ENCODE measurements at places on chromosomes 4 and X.

DNA sequence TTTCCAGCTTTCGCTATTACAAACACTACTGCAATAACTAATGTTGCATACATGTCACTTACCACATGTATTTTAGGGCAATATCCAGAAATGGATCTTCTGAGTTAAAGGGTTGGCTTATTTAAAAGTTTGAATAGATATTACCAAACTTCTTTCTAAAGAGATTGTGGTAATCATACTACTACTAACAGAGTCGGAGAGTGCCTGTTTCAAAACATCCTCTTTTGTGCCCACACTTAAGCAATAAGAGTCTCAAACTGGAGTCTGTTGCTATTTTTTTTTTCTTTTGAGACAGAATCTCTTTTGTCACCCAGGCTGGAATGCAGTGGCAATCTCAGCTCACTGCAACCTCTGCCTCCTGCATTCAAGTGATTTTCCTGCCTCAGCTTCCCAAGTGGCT, 35.8 kb downstream of the FGFBP1 start:
- no peak for ATAC-seq

- no peak for ATAC-seq
Observed at GRCh38 chr4:189050643-189051042, 890.0 kb upstream of the FRG1 start.

GRCh38 chrX:140764401-140764919, 54.9 kb downstream of the LINC00632 start:
- no peak for ATAC-seq

DNA sequence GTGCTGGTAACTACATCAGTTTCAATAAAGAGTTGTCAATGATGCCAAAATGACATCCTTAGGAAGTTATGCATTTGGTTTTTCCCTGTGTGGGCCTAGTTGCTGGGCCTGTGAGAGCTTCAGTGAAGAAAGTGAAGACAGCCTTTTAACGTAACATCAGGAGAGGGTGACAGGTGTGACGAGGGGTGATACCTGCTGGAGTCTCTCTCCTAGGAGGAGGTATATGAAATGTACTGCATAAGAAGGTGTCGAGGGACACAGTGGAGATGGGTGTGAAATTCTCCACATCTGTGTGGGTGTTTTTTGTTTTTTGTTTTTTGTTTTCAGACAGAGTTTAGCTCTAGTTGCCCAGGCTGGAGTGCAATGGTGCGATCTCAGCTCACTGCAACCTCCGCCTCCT, 49.2 kb downstream of the EVC start:
- ATAC-seq: no peak

DNA sequence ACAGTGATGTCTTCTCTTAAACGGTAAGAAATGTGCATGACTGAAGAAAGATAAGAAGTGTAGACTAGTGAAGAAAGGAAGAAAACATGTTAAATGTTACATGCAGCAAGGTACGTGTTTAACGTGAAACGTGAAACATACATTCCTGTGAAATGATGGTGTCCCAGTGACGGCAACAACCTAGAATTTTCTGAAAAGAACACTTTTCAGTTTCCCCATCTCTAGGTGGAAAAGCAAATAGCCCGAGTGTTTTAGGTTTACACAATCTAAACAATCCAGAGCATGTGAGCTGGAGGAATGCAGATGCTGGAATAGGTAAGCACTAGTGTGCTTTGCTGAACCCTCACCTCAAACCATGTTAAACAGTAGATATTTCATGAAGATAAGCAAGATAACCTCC, 60.7 kb downstream of the CLNK start:
- no peak for ATAC-seq

- peak; percentile 64 for ATAC-seq
Observed at GRCh38 chrX:102652031-102652688, 877 bp downstream of the GPRASP1 start.

DNA sequence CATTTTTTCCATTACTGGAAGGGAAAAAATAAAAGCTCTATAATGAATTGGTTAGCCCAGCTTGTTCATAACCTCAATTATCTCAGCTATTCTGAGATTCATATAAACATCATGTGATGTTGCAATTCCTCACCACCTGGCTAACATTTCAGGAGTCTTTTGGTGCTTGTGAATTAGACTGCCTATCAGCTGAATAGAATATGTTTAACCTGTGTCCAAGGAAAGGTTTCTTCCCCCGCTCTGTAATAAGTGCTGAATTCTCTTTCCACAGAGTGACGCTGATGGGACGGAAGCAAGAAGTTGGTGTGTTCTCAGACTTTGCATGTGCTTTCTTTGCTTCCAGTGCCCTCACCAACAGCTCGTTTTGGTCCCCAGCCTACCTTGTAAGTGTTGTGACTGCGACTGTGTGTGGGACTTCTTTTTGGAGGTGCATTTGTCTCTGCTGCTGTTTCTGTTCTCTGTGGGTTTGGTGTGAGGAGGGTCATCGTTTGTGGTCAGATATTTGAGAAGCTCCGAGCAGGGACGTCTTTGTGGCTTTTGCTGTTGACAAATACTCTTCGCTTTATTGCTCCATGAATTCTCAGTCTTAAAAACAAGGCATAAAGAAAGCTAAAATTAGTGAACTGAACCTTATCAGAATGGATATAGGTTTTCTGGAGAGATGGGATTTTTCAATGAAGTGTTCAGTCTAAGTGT, 61.7 kb downstream of the PPARGC1A start:
- no peak for ATAC-seq

GRCh38 chr4:112410364-112410763, 105.6 kb downstream of the NEUROG2 start:
- no peak for ATAC-seq

DNA sequence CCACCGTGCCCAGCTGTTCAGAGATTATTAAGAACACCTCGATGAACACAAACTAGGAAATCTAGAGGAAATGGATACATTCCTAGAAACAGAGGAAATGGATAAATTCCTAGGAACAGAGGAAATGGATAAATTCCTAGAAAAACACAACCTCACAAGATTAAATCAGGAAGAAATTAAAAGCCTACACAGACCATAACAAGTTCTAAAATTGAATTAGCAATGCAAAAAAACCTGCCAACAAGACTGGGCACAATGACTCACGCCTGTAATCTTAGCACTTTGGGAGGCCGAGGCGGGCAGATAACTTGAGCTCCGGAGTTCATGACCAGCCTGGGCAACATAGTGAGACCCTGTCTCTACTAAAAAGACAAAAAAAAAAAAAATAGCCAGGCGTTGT, 13.1 kb upstream of the IDS start:
- no peak for ATAC-seq

GRCh38 chr4:169756971-169757574, 671 bp downstream of the HPF1 start:
- peak; percentile 3 for ATAC-seq

DNA sequence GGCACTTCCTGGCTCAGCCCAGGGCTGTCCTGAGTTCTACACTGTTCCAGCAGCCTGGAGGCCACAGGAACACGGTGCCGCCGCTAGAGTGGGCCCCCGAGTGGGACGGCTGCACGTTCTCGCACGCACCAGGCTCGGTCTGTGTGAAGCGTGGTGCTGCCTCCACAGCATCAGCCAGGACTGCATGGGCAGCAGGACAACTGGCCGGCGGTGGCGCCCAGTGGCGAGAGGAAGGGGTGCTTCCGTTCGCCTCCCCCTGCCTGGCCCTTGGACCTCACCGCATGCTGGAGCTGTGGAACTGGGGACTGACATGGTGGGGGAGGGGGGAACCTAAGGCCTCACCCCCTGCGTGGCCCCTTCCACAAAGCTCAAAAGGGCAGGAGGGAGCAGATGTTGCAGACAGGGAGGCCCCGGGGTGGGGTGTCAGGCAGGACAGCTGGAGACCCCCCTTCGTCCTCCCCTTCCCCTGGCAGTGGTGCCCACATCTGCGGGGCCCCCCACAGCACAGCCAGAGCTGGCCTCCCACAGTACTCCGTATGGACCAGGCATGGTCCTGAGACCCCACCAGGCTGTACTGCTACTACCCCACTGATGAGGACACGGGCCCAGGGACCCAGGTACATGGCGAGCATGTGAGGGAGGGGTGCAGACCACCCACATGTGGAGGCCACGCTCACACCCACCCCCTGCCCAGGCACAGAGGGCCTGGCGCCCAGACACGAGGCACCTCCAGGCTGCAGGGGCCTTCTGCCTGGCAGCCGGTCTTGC, 58.5 kb downstream of the ACOX3 start:
- ATAC-seq: no peak

DNA sequence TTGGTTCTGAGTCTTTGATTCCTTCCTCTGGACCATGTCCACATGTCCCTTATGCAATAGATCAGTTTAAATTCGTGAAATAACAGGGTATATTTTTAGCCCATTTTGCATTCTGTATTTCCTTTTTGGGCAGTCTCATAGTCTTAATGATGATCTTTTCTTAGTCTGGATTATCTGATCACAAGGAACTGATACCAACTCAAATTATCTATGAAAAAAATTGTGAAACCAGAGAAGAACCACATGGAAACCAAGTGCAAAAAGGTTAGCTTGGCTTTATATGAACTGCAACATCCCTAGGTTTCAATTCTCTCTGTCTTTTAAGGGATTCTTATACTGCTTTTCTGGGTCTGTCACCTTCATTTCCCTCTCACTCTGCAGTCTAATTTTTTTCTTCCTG, 608.6 kb upstream of the AADAT start:
- ATAC-seq: no peak

GRCh38 chrX:3807906-3808305, 94.5 kb upstream of the PRKX start:
- no peak for ATAC-seq

- ATAC-seq: no peak
Observed at GRCh38 chrX:6149060-6149872, 79.4 kb downstream of the NLGN4X start.

GRCh38 chr4:128844931-128845330, 35.4 kb downstream of the JADE1 start:
- no peak for ATAC-seq

Data from stimulated activated memory B cell treated with anti-CD40 and anti-IgM and Interleukin-4, amounts not matched to agents 10 μg/mL and 1 μg/mL and 100 μg/mL, for 72 hours (primary cell).